Caudate nucleus (tissue), 63 donors: ENCODE measurements at places on chromosomes 13 and 19.

GRCh38 chr13:79710376-79710775 lies 229.4 kb downstream of the NDFIP2 start:
- no peak for DNase-seq

DNA sequence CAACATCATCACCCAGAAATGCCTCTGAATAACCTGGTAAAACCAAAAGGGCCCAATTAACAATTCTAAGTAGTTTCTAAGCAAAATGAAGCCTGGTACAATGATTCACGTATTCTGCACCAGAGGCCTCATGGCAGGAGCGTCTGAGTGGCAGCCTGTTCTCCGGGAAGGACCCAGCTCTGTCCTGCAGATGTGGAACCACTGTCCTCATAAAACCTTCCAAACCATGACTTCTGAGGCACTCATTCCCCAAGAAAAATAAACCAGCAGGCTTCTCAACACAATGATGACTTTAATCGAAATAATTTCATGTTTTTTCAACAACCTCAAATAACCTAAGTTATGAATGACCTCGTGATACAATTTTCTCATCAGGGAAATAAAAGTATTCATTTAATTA lies 89.9 kb downstream of the STK24 start:
- no peak for DNase-seq

DNA sequence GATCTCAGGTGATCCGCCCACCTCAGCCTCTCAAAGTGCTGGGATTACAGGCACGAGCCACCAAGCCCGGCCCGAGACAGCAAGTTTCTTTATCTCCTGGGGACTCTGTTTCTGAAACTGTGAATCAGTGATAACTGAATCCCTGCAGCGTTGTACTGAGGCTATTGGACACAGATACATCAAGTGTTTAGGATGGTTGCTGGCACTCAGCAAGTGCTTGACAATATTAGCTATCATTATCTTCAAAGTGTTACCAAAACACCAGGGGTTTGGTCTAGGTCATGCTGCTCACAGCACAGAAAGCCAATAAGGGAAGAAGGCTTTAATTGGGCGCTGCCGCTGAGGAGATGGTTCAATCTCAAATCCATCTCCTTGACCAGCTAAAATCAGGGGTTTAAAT lies 20.5 kb upstream of the PNMA8C start:
- no peak for DNase-seq

DNA sequence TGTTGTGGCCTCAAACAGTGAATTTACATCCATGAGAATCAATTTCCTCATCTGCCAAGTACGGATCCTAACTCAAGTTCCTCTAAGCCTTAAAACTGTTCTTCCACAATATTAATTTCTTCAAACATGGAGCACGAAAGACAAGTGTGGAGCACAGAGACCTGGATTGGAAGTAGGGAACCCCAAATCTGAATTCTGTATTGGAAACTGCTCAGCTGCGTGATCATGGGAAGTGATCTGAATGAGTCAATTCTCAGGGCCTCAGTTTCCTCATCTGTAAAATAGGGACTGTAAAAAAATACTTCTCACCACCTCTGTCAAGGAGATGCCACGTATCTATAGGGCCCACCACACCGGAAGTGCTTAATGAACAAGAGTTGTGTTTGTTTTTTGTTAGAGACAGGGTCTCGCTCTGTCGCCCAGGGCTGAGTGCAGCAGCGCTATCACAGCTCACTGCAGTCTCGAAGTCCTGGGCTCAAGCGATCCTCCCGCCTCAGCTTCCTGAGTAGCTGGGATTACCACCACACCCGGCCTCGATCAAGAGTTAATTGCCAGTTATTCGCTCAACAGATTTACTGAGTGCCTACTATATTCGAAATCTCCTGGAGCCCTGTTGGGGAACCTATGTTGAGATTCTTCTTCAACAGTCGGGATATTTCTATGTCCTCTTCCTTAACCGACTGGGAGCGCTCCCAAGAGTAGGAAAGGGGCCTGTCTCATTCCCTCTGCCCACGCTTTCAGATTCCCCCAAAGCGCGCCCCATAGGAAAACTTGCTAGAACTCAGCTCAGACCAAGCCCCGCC lies 1.6 kb downstream of the SERTAD3 start:
- no peak for DNase-seq

- no peak for DNase-seq
Measured at GRCh38 chr13:104592545-104593250, 1526.5 kb upstream of the SLC10A2 start.

- no peak for DNase-seq
Measured at GRCh38 chr19:28066988-28067387, 1146.0 kb downstream of the UQCRFS1 start.

GRCh38 chr13:73715114-73715910 lies 418.9 kb downstream of the KLF12 start:
- DNase-seq, result no peak

DNA sequence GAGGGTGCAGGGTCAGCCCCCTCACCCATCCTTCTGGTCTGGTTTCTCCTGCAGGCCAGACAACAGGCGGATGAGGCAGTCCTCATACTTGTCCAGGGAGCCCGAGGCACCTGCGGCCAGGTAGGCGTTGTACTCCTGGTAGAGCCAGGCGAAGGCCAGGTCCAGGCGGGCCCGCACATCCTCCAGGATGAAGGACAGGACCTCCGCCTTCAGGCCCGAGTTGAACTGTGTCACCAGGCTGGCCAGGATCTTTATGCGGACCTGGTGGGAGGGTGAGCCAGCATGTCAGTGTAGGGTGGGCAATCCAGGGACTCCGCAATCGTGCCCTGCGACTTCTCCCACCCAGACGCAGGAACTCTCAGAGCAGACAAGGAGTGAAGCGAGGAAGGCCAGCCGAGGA lies 13.8 kb upstream of the RSPH6A start:
- DNase-seq, result no peak

DNA sequence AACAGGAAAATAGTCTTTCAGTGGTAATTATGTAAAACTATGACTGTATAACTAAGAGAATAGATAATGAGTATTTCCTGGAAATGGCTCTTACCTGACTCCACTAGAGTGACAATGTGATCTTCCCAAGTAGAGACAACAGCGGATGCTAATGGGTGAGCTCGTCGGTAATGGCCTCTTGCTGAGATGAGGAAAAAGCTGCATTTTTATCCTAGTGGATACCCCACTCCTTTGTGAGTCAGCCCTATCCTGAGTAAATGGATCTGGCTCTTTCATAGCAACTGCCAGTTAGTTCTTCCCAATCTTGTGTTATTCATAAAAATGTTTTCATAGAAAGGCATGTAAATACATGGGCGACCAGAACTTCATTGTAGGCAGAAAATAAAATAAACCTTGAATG lies 299.5 kb downstream of the NALCN start:
- DNase-seq, result no peak

GRCh38 chr13:113168211-113168610 lies 9.8 kb downstream of the PROZ start:
- DNase-seq, result no peak

DNA sequence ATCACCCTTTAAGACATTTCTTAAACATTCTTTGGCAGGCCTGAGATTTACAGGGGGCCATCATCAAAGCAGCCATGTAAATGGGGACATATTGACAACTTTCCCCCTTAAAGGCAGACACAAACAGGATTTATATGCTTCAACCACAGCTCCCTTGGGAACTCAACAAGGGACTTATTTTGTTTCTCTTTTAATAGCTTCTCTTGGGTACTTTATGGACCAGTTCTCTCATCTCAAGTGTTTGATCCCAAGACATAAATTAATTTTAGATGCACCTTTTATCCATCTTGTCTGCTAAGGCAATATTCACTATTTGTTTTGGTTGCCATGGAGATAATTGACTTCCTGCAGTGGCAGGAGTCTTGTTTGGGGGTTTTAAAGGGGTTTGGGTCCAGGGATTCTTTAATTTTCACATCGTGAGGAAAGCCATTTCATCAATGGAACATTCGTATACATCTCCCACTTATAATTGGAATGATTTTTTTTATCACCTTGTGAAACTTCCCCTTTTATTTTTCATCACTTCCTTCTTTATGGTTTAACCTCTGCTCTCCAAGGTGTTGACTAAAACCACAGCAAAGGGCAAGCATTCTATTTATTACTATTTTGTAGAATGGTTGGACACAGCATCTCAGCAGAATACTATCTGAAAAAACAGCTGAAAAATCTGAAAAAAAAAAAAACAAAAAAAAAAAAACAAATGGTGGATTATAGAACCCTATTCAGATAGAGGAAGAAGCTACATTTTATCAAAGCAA lies 726.0 kb downstream of the DIAPH3 start:
- no peak for DNase-seq

- DNase-seq, result no peak
Measured at GRCh38 chr19:46116121-46116520, 8.4 kb downstream of the IGFL3 start.

DNA sequence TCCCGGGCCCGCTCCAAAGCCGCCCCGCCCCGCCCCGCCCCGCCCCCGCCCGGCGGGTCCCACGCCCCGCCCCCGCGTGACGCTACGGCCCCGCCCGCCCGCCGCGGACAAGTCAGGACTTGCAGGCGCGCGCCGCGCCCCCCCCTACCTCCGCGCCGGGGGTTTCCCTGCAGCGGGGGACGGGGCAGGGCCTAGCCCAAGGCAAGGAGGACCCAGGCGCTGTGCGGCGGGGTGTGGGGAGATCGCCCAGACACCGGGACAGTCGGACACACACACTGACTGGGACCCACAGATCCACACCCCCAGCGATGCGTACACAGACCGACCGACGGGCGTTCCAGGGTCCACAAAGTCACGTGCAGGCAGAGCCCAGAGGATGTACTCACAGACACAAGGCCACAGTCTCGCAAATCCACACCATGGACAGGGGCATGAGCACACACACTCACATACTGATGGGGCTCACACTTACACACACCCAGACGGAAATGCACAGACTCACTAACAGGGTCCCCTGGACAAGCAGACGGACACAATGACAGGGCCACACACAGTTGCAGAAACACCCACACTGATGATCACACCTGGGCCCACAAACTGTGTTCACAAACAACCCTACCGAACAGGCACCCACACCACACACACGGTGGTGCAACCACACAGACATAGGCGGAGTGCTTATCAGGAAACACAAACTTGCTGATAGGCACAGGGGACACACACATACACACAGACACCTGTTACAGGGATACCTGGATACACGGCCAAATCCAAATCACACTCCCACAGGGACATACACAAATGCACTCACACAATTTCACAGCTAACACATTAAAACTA lies 436 bp upstream of the BBC3 start:
- DNase-seq, result peak; percentile 83

- peak; percentile 64 for DNase-seq
Measured at GRCh38 chr19:37817180-37817981, 38.0 kb upstream of the ZNF573 start.

- no peak for DNase-seq
Measured at GRCh38 chr13:101941095-101941783, 460.6 kb downstream of the FGF14 start.

DNA sequence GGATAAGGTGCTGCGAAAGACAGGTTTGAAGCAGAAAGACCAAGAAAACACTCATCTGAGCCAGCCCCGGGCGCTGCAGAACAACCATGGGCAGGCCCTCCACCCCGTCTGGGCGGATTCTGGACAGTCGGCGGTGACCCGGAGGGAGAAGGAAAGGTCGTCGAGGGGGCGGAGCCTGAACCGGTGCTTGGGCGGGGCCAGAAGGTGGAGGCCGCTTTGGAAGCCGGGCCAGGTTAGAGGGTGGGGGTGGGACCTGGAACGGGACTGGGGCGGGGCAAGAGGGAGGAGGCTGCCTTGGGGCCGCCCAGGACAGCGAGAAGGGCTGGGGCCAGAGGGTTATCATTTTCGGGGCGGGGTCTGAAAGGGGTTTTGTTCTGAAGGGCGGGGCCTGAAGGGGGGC lies 5.0 kb upstream of the ZNF765 start:
- peak; percentile 21 for DNase-seq

DNA sequence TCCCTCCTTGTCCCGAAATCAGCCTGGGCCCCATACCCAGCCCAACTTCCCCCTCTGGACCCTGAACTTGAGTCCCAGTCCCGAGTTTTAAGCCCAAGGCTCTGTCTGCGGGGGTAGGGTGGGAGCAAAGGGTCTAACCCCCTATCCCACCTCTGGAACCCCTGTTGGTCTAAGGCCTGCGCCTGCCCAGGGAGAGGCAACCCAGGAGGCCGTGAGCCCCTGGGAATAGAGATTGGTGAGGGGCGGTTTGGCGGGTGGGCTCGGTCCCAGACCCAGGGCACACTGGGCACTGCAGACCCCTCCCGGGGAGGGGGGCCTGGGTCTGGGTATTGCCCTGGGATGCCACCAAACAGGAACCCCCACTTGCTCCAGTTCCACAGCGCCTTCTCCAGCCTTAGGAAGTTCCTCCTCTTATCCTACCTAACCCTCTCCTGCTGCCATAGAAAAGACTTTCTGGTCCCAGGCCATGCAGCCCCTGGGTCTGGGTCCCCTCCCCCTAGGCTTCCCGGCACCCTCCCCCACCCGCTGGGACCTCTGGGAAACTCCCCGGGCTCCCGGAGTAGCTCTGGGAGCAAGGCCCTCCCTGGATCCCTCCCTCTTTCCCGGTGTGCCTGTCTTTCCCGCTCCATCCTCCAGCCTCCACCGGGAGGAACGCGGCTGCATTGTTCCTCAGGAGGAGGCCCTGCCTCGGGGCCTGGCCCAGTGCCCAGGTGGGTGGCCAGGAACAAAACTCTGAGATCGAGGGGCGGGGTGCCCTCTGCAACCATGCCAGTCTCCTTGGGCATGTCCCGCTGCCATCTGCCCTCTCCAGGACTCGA lies 33.6 kb upstream of the NANOS3 start:
- DNase-seq, result no peak

GRCh38 chr19:15120135-15121026 lies 13.2 kb downstream of the SYDE1 start:
- no peak for DNase-seq

- no peak for DNase-seq
Measured at GRCh38 chr19:50486823-50487515, 10.3 kb upstream of the GARIN5A start.

DNA sequence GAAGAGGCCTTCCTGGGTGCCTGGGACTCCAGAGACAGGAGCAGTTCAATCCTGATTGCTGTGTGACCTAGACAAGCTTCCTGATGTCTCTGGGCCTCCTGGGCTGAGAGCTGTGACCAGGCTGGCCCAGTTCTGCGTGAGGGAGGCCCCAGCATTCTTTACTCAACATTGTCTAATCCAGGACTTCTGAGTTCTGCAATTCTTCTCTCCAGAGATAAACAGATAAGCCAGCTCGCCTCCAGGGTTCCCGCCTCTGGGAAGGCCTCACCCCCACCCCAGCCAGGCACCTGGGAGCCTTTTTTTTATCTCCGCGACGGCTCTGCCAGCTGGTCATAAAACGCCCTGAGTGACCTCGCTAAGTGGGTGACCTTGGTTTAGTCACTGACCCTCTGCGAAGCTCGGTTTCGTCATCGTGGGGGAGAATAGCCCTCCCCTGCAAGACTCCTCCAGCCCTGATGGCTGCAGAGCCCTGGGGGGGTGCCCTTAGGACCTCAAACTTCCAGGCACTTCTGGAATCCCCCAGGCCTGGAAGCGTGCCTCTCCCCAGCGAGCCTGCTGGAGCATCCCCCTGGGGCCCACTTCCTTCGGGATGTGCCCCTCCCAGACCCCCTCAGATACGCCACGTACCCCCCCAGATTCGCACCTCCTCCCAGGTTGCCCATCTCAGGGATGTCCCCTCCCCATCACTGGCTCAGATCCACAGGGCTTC lies 1.9 kb downstream of the SULT2B1 start:
- no peak for DNase-seq
